ENCODE measurements at places on chromosomes 13 and 19. TPM values are rescaled to one million over a fixed set of nuclear protein-coding genes. Genes with fewer than 3 reads are reported as not detected.

DNA sequence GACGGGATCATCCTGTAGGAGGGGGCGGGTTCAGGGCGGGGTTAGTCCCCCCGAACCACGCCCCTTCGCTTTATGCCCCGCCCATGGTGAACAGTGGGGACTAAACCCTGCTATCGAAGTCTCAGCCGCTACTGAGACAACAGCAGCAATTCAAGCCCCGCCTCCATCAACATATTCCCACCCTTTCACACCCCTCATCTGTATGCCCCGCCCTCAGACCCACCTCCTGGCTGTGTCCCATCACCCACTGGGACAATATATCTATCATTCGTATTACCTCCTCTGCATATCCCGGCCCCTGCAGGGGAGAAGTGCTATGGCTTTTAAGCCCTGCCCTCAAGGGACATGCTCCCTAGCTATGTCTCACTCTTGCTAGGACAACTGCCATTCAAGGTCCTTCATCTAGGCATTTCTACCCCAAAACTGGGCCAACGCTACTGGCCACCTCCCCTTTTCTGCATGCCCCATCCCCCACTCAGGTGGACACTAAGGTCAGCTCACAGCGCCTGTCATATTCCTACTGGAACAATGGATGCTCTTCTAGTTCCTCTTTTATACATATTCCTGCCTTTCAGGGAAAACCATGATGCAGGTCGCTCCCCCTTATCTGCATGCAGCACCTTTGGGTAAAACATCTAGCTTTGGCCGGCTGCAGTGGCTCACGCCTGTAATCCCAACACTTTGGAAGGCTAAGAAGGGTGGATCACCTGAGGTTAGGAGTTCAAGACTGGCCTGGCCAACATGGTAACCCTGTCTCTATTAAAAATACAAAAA lies 11.9 kb downstream of the LRFN1 start:
- no peak for DNase-seq

DNA sequence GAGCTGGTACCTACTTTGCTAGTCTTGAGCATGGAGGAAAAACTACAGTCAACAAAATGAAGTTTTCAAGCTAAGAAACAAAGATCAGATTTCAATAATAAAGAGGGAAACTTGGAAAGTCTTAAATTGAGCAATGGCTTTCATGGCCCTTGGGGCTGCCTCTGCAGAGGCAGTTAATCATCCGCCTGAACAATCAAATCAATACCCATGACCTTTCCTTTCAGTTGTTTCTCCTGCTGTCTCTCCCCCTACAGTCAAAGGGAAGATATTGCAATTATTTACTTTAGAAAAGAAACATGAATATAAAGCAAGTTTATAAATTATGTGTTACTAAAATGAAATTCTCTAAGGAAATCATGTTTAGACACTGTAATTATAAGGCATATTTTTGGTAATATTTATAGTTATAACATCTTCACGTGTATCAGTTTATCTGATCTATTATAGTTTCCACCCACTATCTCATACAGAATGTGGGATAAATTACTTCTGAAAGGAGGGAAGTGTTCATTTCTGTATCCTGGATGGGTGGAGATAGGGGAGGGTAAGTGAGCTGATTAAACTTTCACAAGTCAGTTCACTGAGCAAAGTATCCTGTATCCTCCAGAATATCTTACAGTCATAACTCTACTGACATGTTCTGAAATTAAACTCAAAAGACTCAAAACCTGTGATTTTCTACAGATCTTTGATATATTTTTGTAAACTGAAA lies 72.4 kb upstream of the TSC22D1 start:
- DNase-seq: no peak

GRCh38 chr19:39502640-39503417 lies 4.1 kb downstream of the DLL3 start:
- peak; percentile 79 for DNase-seq

DNA sequence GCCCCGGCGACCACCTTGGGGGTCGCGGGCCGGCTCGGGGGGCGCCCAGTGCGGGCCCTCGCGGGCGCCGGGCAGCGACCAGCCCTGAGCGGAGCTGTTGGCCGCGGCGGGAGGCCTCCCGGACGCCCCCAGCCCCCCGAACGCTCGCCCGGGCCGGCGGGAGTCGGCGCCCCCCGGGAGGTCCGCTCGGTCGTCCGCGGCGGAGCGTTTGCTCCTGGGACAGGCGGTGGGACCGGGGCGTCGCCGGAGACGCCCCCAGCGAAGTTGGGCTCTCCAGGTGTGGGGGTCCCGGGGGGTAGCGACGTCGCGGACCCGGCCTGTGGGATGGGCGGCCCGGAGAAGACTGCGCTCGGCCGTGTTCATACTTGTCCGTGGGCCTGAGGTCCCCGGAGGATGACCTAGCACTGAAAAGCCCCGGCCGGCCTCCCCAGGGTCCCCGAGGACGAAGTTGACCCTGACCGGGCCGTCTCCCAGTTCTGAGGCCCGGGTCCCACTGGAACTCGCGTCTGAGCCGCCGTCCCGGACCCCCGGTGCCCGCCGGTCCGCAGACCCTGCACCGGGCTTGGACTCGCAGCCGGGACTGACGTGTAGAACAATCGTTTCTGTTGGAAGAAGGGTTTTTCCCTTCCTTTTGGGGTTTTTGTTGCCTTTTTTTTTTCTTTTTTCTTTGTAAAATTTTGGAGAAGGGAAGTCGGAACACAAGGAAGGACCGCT lies 729 bp downstream of the STK11 start:
- DNase-seq: peak; percentile 36

GRCh38 chr13:71610876-71611275 lies 256.1 kb downstream of the DACH1 start:
- no peak for DNase-seq

GRCh38 chr19:19529783-19530422 lies 1.2 kb downstream of the YJEFN3 start:
- DNase-seq: no peak

Gene WDR88
- not detected for total RNA-seq
